ENCODE measurements at places on chromosomes 12 and 14.

- no peak overlapping the region for H3K4me3 ChIP-seq
- peaks cover 17% of the 10 kb centered on the region for H3K4me1 ChIP-seq
- DNase-seq, result peak; percentile 40
- no peaks in the 10 kb centered on the region for H3K36me3 ChIP-seq
- H3K27me3 ChIP-seq, result no peaks in the 10 kb centered on the region
- H3K27ac ChIP-seq, result no peak overlapping the region
Observed at GRCh38 chr12:88243982-88244381, 101.9 kb downstream of the TMTC3 start.

DNA sequence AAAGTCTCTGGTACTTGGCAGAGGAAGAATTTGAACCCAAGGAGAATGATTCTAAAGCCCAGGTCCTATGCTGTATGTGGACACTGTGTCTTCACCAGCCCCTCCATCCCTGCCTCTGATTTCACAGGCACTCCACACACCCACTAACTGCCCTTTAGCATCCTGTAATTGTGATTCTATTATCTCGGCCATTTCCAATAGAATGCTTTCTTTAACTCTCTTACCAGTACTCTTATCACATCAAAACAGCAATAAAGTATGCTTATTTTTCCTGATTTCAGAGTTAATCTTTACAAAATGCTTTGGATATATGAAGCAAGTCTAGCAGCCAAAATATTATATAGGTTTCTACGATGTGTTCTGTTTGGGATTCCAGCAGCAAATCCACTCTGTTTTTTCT lies 37.9 kb upstream of the BTG1 start:
- H3K27me3 ChIP-seq, result no peaks in the 10 kb centered on the region
- DNase-seq, result peak; percentile 20
- no peak overlapping the region for H3K27ac ChIP-seq

GRCh38 chr12:113782873-113783272 lies 183.3 kb downstream of the RBM19 start:
- no peaks in the 10 kb centered on the region for H3K36me3 ChIP-seq
- no peaks in the 10 kb centered on the region for H3K4me1 ChIP-seq
- no peak for DNase-seq
- H3K27ac ChIP-seq, result no peak overlapping the region

DNA sequence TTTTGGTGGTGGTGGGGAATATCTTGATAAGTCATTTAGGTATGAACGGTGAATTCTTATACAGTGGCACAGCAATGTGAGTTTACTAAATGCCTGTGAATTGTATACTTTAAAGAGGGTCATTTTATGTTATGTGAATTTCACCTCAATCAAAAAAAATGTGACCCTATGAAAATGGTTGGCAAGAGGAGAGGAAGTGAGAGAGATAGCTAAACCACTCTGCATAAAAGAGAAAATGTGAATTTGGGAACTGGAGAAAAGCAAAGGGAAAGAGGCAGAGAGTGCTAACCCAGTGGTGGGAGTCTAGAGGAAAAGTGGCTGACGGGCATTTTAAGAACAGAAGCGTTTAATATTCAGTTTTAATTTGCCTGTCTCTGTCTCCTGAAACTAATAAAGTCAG lies 93.8 kb downstream of the SLC38A6 start:
- no peak for DNase-seq
- H3K27me3 ChIP-seq, result no peaks in the 10 kb centered on the region

DNA sequence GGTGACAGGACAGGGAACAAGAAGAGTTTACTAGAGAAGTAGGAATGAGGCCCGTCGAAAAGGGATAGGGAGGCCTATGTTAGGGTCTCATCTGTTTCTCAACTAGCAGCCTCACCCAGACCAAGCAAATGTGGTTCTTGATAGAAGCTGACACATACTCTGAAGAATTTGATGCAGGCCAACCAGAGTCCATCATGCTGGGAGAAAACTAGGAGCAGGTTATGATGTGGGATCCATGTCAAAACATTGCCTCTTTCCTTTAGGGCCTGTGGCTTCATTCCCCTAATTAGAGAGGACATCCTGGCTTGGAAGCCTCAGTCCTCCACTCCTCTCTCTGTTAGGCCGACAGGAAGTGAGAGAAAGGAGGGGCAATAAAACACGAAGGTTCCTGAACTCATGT lies 122.8 kb downstream of the NTF3 start:
- H3K4me3 ChIP-seq, result no peak overlapping the region
- no peaks in the 10 kb centered on the region for H3K36me3 ChIP-seq
- peaks cover 9% of the 10 kb centered on the region for H3K4me1 ChIP-seq
- H3K27ac ChIP-seq, result no peak overlapping the region

DNA sequence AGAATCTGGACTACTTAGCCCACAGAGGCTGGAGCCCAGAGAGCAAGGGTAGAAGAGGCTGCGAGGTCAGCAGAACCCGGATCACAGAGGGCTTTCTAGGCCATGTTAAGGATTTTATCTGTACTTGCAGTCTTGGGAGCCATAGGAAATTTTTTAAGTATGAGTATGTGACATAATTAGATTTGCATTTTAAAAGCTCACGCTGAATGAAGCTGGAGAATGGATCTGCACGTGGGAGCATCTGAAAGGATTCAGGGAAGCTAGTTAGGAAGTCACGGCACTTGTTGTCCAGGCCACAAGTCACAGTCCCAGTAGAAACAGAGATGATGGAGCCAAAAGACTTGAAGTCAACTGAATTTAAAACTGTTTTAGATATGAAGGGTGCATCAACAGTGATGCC lies 14.1 kb downstream of the CORO1C start:
- H3K4me3 ChIP-seq, result no peak overlapping the region
- peaks cover 50% of the 10 kb centered on the region for H3K4me1 ChIP-seq
- no peak for DNase-seq
- H3K27ac ChIP-seq, result 0 out of 2 replicates have a peak overlapping the region, but pooled peaks have one; percentile 51
- H3K27me3 ChIP-seq, result no peaks in the 10 kb centered on the region

Measured in GM23338 (cell line).